ENCODE measurements at places on chromosomes 1 and 21.

GRCh38 chr1:62439652-62440371 is 3.0 kb downstream of the USP1 start:
- DNase-seq = no peak

GRCh38 chr1:2847086-2847985 is 45.8 kb upstream of the TTC34 start:
- DNase-seq = no peak

GRCh38 chr1:25704267-25704691 is 87.7 kb downstream of the MAN1C1 start:
- DNase-seq = no peak

DNA sequence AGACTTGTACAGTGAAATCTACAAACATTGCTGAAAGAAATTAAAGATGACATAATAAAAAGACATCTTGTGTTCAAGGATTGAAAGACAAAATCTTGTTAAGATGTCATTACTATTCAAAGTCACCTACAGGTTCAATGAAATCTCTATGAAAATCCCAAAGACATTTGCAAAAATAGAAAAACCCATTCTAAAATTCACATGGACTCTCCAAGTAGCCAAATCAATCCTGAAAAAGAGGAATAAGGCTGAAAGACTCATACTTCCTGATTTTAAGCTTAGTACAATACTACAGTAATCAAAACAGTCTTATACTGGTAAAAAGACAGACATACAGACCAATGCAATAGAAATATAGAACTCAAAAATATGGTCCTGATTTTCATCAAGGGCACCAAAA is 78.6 kb downstream of the PCSK9 start:
- DNase-seq = no peak

- DNase-seq = no peak
These were observed 1.0 kb upstream of the FOXO6 start for GRCh38 chr1:41360074-41360785.

- no peak for DNase-seq
These were observed 55.9 kb upstream of the PROX1 start for GRCh38 chr1:213931836-213932235.

GRCh38 chr1:166165661-166166328 is 1.0 kb downstream of the FAM78B start:
- DNase-seq = no peak

DNA sequence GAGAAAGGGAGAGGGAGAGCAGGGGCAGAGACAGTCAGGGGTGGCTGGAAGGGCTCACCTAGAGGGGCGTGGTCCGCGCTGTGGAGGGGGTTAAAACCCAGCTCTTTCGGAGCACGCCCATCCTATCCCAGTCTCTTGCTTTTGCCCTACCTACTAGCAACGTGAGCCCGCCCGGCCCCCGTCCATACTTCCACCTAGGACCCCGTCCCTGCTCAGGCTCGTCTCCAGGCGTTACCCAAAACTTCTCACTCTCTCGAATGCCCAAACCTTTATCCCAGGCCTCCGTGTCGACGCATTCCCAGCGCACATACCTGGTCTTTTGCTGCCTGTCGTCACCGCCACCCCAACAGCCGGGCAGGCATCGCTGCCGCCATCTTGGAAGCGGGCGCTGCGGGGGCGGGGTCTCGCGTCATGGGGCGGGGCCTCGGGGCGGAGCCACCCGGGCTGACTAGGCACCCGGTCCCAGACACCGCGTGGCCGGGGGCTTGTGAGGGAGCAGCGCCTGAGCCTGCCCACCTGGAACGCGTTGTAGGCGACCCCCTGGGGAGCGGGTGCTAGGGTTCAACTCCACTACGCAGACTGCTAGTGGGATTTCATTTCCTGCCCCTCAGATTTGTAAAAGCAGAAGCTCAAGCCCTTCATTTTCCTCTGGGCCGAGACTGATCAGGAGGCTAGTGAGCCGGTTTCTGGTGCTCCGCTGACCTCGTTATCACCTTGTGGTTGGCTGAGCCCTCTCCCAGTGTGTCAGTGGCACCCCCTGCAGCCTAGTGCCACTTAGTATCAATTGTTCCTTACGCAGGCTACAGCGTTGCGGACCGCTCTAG is at the start of gene B4GALT3:
Gene B4GALT3, minus strand, starts transcription at position 396 of the 824 bp plus-strand sequence. CDS start 1,447 bp downstream, outside the sequence.
- peak; percentile 84 for DNase-seq

DNA sequence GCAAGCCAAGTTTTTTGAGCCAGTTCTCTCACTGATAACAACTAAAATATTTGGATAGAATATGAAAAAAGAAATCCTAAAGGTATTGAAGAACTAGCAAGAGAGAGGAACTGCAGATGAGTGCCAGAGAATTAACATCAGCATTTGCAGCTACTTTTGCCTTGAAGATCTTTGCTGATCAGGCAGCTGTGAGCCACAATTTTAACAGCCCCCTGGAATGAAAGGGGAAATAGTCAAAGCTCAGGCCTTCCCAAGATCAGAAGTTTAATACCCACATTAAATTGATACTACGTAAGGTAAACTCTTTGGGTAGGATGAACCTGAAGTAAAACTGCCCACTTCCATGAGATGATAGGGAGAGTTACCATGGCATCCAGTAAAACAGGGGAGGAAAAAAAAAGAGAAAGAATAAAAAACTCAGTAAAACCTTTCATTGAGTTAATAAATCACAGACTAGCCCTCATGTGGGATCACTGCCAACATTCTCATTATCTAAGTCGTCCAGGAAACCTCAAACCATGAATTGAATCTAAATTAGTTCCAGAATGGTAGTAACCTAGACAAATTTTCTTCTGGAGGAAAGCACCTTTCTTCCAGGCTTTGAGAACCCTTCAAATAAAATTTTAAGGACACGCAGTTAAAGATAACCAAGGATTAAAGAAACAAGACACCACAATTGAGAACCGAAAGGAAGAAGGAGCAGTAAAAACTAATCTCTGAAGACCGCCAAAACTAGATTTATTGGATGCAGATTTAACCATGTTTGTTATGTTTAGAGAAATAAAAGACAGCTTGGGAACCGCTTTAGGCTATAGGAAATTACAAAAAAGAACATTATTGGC is 28.3 kb downstream of the SCP2 start:
- DNase-seq = peak; percentile 9

DNA sequence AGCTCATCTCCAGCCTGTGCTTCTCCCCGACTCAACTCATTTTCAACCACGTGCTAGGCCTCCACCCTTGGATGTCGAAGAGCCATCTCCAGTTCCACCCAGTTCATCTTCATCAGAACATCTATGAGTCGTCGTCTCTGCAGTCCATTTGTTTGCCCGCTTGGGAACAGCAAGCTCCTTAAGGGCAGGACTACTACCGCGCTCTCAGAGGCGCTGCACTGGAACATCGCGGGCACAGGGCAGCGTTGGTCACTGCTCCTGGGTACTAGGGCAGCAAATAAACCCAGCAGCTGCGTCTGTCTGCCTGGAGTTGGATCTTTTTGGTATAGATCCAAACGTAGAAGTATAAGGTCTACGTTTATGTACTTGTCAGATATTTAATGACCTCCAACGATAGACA is 478 bp upstream of the PRDM2 start:
- no peak for DNase-seq
